ENCODE measurements at places on chromosomes 5 and 9.

- DNase-seq = no peak
Measured at GRCh38 chr9:26219961-26220360, 541.7 kb upstream of the TUSC1 start.

- DNase-seq = no peak
Measured at GRCh38 chr9:7844242-7844641, 44.7 kb upstream of the DMAC1 start.

DNA sequence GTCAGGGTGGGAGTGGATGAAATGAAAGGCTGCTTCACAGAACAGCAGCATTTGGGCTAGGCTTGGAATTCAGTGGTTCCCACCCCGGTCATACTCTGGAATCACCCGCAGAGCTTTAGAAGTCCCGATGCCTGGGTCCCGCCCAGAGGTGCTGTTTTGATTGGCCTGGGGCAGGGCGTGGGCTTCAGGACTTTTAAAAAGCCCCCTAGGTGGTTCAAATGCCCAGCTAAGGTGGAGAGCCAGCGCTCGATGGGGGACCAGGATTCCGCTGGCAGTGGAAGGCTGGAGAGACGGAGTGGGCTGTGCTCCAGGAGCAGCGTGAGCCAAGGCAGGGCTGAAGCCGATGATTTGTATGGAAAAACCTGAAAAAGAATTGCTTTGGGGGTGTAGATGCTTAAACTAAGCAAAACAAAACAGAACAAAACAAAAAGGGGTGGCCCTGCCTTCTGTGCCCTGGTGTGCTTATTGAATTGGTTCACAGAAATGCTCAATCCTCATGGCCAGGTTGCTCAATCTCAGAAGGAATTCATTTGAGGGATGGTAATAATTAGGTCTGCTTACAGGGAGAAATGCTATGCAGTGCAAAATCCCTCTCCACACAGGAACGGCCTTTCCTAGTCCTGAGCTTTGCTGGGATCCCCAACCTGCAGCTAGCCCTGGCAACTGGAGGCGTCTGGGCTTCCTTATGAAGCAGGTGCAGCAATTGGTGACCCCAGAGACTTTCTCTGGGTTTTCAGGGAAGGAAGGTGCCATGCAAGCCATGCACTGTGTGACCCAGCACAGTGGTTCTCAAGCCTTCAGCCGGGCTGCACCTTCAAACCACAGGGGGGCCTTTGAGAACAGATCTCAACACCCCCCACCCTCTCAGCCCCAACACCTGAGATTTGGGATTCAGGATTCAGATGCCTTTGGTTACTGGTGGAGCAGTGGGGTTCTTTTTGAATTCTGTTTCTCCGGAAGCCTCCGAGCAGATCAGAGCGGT, 174.0 kb upstream of the ZNF618 start:
- no peak for DNase-seq

DNA sequence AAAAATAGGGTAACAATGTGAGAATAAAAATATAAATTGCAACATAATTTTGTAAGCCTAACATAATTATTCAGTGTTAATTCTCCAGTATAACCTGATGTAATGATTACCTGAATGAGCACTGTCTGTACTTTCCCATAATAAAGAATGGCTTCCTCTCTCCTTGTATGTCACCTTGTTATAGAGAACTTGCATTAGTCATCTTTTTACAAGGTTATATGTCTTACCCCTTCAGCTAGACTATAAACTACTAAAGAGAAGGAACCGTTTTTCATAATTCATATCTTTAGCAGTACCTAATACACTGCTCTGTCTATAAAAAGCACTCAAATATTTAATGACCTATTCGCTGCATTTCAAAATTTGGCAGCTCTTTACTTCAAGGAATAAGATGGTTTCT, 19.8 kb downstream of the STRBP start:
- no peak for DNase-seq

DNA sequence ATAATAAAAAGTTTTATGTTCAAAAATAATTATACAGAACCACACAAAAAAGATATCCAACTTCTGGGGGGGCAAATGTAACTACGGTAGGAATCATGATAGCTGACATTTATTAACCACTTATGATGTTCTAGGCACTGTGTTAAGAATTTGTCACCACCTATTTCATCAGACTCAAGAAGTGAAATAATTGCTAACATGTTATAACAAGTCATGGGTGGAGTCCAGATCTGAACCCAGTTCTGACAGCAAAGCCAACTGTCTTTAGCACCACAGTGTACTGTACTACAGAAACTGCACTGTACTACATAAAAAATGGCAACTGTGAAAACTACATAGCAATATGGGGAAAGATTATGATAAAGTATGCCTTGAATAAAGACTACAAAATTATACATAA, 3.0 kb upstream of the SAP30L start:
- no peak for DNase-seq

DNA sequence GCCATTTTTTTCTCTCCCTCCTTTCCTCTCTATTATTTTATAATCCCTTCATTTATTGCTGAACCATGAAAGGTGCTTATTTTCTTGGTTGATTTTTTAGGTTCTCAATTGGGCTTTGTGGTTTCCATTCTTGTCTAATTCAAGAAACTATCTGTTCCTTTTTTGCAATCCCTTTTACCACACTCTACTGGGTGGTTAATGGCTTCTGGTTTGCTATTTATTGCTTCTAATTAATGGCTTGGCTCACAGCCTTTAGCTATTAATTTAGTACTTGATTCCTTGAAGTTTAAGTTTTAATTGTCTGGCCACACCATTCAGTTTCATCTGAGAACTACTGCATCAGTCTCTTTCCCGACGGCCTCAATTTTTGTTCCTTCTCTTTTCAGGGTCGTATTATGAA, 5.6 kb downstream of the FRRS1L start:
- no peak for DNase-seq

GRCh38 chr9:119289740-119290433, 79.3 kb downstream of the BRINP1 start:
- DNase-seq = peak; percentile 39

DNA sequence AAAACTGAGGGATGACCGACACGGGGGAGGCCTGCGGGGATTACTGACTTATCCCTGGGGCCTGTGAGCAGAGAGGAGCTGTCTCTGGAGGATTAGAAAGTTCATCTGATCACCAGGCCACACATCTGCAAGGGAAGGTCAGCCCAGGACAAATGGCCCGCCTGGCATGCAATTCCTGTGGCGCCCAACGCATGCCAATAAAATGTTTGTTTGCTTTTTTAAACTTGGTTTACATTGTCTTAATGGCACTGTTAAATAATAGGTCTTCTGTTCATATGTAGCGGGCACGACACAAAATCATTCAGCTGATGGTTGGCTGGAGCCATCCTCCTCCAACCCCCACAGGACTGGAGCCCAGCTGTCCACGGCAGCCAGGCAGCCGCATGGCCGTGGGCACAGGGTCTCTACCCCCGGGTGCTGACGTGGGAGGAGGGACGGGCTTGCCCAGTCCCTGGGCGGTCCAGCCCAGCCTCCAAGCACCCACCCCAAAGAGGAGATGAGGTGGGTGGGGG, 41.0 kb upstream of the SLC12A7 start:
- no peak for DNase-seq

GRCh38 chr5:117769877-117770276, 1195.3 kb upstream of the SEMA6A start:
- no peak for DNase-seq

GRCh38 chr9:76453785-76454184, 5.2 kb upstream of the GCNT1 start:
- DNase-seq = no peak

DNA sequence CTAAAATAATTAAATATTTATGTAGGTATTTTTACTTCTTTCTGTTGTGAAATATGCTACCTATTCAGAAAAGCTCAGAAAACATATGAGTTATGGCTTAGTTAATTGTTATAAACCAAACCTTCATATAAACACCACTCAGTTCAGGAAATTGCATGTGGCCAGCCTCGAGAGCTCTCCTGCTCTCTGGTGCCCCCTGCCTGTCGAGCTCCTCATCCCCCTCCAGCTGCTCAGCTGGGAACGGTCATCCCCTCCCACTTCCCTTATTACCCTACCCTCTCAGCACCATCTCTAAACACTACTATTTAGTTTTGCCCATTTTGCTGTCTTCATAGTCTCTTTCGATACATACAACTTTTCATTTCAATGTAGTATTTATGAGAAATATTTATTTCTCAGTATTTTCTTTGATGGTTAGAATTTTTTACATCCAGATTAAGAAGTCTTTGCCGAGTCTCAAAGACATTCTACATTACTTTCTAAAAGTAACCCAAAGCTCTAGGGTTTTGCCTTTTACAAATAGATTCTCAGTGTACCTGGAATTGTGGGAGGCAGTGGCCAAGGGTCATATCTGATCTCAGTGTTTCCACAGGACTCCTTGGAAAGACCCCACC, 51.2 kb upstream of the SEMA4D start:
- DNase-seq = peak; percentile 37

- no peak for DNase-seq
Measured at GRCh38 chr9:99752417-99753109, 69.1 kb upstream of the NR4A3 start.

DNA sequence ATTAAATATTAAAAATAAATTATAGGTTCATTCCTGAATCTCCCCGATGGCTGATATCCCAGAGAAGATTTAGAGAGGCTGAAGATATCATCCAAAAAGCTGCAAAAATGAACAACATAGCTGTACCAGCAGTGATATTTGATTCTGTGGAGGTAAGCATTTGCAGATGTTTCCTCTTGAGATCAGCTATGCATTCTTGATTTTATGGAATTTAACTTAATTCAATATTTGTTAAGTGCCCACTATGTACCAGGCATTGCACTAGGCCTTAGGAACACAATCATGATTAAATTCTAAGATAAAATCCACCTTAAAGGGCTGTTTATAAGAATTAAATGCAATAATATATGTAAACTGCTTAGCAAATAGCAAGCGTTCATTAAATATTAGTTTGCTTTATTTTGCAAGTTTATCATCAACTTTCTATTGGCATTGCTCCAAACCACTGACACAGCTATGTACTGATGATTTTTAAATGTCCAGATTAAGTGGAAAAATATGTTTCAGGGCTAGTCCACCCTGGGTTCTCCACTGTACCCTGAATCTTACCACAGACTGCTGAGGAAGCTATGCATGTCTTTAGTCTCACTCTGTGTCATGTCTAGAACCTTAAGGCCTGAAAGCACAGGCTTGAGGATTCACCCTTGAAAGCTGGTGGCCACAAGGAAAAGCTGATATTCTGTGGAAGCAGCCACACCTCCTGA, 33.2 kb downstream of the SLC22A4 start:
- DNase-seq = no peak

DNA sequence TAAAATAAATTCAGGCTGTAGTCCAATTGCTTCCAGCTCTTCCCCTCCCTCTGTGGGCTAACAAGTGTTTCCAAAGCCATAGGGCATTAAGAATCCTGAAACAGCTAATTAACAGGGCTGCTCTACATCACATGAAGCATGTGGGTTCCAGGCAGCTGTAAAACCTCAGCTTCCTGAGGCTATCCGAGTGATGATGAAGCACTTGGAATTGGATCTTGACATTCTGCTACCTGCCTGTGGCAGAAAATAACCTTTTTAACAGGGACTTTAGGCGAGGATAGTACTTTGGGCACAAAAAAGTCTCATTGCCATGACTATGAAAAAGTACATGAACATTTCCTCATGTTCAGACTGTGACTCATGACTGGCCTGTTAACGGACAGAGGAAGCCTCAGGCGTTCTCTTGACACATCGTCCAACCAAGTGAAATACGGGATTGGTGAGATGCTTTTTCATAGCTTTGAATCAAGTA, 107.2 kb downstream of the PDE4D start:
- DNase-seq = no peak

DNA sequence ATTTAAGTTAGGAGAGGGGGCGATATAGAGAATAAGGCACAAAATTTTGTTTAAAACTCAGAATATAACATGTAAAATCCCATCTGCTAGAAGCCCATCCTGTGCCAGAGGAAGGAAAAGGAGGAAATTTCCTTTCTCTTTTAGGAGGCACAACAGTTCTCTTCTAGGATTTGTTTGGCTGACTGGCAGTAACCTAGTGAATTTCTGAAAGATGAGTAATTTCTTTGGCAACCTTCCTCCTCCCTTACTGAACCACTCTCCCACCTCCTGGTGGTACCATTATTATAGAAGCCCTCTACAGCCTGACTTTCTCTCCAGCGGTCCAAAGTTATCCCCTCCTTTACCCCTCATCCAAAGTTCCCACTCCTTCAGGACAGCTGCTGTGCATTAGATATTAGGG, 18.3 kb downstream of the MOCS2 start:
- no peak for DNase-seq

GRCh38 chr9:36436909-36437308, 36.8 kb upstream of the RNF38 start:
- DNase-seq = no peak

GRCh38 chr5:2130361-2130760, 247.6 kb upstream of the IRX4 start:
- no peak for DNase-seq

DNA sequence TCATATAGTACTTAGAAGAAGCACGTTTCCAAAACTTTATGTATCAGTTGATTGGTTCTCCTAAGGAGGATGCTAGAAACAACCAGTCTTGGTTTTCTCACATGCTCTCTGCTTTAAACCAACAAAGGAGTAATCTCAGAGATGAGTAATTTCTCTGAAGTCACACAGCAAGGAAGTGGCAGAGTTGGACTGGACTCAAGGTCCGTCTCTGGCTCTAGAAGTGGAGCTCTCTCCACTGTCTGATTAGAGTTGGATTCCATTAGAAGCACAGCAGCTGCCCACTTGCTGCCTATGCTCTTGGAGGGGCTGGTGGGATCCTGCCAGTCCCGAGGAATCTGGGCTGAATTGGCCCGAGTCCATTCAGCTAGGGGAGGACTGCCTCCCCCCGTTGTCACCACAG, 21.0 kb downstream of the RALGPS1 start:
- no peak for DNase-seq

DNA sequence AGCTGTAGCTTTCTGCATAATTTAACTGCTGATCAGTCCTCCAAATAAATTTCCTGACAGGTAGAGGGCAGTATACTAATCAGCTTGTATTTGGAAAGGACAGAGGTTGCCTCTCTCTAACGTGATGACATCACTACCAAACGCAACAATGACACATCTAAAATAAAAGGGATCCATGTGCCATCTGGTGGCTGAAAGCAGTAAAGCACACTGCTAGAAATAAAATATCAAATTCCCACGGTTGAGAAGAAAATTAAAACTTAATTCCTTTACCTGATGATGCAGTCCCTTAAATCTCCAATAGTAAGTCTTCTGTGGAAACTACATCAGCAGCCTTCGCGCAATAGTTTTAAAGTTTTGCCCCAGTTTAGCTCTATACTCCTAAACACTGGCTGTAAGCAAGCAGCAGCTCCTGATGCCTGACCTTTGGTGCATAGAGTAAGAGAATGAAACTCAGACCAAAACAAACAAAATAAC, 54.5 kb downstream of the DIAPH1 start:
- peak; percentile 95 for DNase-seq

GRCh38 chr5:79255786-79256557, 20.0 kb downstream of the JMY start:
- DNase-seq = no peak

- DNase-seq = no peak
Measured at GRCh38 chr5:63439537-63439936, 522.7 kb downstream of the HTR1A start.

All from glomerular endothelial cell (primary cell).